ENCODE measurements at places on chromosomes 16 and 17.

GRCh38 chr17:78478757-78479297 is 98.4 kb downstream of the DNAH17 start:
- DNase-seq: no peak

GRCh38 chr17:72618001-72618509 is 474.4 kb downstream of the SLC39A11 start:
- DNase-seq: no peak

DNA sequence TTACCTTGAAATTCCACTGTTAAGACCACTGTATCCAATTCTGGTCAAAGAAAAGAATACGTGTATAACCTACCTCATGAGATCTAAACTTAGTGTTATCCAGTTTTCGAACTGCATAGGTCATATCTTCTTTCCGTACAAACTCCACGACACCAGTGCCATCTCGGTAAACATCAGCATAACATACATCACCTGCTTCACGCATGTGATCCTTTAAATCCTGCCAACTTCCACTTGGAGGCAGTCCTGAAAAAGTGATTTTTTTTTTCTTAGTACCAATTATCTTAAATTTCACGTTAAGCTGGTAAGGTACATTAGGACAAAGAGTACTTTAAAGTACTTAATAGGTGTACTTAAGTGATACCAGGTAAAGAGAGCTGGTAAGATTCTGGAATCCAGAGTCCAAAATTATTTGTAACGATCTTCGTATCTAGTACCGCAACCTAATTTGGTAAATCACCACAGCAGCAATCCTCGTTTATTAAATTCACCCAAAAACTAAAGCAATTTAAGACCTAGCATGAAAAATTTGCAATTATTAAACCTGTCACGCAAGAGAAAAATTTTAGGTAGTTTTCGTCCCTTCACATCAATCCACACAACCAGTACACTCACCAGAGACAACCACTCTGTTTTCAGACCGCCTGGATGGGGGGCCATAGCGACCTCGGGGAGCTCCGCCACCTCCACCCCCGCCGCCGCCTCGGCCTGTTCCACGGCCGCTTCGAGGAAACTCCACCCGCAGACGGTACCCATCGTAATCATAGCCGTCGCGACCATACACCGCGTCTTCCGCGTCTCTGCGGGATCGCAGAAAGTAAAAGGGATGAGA is 1.1 kb downstream of the SRSF1 start:
- no peak for DNase-seq

DNA sequence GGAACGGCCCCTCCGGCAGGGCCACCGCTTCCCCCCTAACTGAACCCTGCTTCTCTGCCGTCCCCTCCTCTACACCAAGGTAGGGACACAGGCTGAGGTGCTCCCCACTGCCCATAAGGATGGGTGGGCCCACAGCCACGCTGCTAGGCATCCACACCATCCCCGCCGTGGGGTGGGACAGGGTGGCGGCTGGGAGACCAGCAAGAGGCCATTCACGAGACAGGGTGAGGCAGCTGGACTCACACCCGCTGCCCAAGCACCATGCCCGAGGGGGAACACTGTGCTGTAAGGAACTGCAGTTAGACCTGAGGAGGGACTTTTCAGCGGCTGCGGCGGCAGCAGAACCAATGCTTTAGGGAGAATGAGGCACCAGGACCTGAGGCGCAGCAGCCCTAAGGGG is 47.5 kb upstream of the RRN3 start:
- no peak for DNase-seq

- peak; percentile 89 for DNase-seq
Measured at GRCh38 chr16:82152641-82153112, 17.3 kb downstream of the MPHOSPH6 start.

DNA sequence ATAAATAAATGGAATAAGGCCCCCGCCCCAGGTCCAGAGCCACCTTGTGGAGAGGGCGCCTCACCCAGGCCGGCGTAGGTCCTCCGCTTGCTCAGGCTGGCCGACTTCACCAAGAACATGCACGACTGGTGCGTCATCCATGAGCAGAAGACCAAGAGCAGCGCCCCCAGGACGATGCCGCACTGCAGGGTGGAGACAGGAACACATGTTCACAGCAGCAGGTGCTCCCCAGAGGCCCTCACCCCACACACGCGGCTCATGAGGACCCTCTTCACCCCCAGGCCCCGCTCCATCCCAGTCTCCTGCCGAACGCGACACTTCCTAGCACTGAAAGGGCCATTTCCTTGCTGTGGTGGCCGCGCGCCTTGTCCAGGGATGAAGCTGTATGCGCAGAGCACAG is 5.5 kb downstream of the SLC38A10 start:
- DNase-seq: no peak

- DNase-seq: no peak
Measured at GRCh38 chr16:10312008-10312407, 73.9 kb upstream of the ATF7IP2 start.

GRCh38 chr17:13702266-13702665 is 100.5 kb upstream of the HS3ST3A1 start:
- no peak for DNase-seq

DNA sequence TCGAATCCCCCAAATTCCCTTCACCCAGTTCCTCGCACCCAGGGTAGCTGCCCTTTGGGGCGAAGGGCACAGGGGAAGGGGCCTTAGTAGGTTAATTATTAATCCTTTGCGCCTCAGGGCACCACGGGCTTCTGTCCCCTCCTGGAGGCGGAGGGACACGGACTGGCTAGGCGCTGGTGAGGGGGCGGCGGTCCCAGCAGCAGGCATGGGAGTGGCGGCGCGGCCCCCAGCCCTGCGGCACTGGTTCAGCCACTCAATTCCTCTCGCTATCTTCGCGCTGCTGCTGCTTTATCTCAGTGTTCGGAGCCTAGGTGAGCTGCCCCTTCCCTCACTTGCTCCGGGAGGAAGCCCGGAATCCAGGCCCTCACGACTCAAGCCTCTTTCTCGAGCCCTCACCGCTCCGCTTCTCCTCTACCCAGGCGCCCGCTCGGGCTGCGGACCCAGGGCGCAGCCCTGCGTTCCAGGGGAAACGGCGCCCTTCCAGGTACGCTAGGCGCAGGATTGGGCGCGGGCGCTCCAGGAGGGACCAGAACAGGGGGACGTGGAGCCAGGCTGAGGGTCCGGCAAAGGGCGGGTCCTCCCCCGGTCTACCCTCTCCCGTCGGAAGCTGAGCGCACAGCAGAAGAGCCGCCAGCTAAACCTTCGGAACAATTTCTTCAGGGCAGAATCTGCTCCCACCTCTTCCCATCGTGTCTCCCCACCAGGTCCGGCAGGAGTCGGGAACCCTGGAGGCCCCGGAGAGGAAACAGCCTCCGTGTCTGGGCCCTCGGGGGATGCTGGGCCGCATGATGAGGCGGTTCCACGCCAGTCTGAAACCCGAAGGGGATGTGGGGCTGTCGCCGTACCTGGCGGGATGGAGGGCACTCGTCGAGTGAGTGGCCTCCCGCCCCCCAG is at the start of gene GLTPD2:
TSS of gene GLTPD2 (plus strand) at position 158 of the 894 bp plus-strand sequence. CDS start at position 206, 48 bp downstream.
- no peak for DNase-seq

DNA sequence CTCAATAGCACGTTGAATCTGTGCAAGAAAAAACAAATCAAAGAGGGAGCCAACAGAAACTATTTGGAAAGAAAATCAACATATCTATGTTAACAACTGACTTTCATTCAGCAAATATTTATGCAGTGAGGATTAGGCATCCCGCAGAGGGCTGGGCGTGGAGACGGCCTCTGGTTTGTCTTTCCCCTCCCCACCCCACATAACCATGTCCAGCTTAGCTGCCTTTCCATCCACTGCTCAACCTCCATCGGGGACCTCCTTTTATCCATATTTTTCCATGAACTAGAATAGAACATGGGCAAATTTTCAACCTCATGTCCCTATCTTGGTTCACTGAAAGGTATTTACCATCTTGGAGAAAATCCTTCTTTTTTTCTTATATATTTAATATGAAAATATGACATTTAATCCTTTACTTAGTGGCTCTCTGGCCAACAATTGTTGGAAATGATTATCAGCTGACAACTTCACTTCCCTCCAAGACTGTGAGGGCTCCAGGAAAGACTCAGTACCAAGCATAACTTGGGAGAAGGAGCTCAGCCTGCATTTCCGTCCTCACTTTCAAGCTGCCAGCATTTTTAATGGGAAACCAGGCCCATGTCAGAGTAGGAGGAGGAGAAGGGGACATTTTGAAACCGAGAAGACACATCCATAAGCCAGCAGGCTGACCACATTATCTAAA is 462.6 kb upstream of the MAF start:
- DNase-seq: no peak

- DNase-seq: no peak
Measured at GRCh38 chr17:45826919-45827588, 17.6 kb upstream of the SPPL2C start.

DNA sequence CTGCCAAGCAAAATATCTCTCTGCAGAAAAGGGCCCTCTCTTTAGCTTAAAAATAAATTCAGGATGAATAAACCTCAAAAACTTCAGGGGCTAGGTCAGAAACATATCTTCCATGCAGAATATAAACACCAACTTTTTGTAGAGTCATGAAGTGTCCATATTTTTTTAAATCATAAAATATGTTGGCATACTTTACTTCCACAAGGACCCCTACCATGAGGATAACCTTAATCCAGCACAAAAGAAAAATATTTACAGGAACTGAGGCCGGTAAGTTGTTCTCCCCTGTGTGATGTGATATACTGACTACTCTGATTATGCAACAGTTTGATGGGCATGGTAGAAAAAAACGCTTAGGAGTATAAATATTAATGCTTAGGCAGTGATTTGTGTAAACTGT is 264.8 kb upstream of the CDH11 start:
- DNase-seq: no peak

DNA sequence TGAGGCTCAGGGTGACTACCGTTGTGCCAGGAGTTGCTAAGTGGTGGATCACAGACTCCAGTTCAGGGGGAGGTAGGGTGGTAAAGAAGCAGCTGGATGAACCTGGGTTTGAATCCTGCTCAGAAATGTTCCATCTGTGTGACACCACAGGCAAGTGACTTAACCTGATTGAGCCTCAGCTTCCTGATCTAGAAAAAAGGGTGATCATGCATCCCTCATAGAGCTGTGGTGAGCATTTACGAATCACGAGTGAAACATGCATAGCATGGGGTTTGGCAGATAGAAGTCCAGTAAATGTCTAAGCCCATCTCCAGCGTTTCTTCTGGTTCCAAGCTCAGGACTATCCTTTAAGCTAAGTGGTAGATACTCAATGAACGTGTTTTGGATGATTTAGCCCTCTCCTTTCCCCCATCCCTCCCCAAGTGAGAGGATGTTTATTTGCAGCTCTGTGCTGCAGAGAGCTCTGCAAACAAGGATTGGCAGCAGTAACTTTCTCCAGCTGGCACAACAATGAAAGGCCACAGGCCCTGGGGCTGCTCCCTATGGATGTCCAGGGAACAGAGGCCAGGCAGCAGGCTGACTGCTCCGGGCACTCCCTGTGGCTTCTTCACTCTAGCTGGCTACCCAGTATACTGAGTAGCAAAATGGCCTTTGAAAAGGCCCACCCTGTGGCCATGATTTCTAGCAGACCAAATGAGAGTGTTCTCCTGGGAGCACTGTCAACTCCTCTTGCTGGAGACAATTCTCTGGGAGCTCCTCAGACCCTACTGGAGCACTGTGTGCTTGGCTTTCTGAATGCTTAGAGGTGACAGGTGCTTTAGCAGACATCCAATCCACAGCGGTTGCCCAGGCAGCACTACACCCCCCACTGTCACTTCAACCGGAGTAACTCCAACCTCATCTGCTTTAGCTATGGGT is 21.3 kb downstream of the CA4 start:
- no peak for DNase-seq

DNA sequence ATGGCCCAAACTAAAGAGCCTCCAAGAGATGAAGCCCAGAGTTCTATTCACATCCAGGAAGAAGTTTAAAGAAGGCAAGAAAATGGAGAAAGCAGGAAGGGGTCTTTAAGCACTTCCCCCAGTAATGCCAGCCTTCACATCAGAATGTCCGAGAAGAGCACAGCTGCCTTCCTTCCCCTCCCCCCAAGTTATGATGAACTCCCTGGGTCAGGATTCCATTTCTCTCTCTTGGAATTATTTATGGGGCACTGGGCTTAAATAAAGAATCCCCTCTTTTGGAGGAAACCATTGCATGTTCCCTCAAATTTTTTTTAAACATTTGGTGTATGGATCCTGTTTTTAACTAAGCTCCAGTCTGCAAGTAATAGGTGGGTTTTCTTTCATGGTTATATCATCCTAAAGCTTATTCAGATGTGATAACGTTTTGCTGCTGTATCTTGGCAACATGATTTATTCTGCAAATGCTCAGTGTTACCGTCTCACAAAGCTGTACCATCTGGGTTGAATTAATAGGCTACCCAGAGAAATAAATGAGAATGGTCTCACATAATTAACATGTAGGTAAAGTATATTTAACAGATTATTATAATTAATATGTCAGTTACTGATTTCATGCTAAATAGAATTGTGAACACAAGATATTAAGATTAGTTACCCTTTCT is 160.9 kb upstream of the TOX3 start:
- no peak for DNase-seq

DNA sequence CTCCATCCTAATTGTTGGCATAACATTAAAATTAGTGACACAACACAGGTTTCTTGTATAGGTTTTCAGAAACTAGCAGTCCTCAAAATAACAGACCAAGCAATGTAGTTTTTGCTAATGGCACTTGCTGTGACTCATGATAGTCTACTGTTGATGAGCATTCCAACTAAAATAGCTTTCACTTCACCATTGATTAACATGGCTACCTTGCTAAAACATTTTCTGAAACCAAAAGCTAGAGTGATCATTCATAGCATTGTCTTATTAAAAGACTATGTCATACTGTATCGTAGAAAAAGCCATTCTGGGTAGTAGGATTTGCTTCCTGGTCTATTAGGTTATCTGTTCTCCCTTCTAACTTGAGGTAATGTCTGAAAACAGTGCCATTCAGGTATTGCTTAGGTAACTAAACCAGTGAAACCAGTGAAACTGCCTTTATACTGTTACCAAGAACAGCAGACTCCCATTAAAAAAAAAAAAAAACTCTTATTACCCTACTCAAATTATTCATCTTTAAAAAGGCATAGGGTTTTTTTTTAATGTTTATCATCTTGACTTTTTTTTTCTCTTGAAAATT is 2.5 kb upstream of the CLTC start:
- DNase-seq: no peak

- no peak for DNase-seq
Measured at GRCh38 chr16:29304251-29304650, 102.3 kb downstream of the NPIPB11 start.

DNA sequence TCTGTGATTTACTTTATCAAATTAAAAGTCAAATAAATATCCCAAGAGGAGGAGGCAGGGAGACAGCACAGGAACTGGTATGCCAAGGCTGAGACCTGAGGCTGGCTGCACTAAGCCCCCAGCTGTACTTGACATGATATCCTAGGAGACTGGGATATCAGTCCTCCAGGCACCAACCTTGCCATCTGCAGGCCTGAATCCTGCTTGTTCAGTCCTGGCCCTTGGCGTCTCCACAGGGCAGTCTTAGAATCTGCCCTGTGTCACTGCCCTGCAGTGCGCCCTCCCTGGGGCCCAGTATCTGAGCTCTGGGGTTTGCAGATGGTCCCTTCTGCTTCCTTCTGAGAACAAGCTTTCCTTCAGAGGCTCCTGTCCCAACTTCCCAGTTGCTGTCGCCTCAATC is 75.9 kb downstream of the HS3ST3A1 start:
- DNase-seq: no peak

DNA sequence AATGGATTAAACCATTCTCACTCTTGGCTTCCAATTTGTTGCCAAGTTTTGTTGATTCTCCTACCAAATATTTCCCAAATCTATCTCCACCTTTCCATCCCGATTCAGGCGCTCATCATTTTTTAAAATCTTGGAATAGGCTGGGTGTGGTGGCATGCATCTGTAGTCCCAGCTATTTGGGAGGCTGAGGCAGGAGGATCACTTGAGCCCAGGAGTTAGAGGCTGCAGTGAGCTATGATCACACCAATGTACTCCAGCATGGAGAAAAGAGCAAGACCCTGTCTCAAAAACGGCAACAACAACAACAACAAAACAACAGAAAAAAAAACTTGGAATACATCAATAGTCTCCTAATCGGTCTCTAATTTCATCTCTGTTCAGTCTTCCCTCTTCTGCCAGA is 902 bp upstream of the NKIRAS2 start:
- DNase-seq: no peak
